ENCODE measurements at places on chromosomes 6 and 20. TPM values are rescaled to one million over a fixed set of nuclear protein-coding genes. Genes with fewer than 3 reads are reported as not detected.

C6orf163 gene
- 17.1 TPM for total RNA-seq

BEND6 gene
- 12.8 TPM for total RNA-seq

VNN1 gene
- total RNA-seq, result 0.63 TPM

ZNF217 gene
- total RNA-seq, result 30.2 TPM

WFDC5 gene
- total RNA-seq, result 0.26 TPM

SSTR4 gene
- total RNA-seq, result not detected

CST7 gene
- total RNA-seq, result not detected

LRRN4 gene
- total RNA-seq, result 0.58 TPM

PRRC2A gene
- total RNA-seq, result 53.7 TPM

GPX5 gene
- not detected for total RNA-seq

ARMH2 gene
- not detected for total RNA-seq

- no peak for DNase-seq
Observed at GRCh38 chr6:35024551-35025054, 116.5 kb downstream of the TCP11 start.

- DNase-seq, result no peak
Observed at GRCh38 chr6:101352316-101352715, 41.2 kb upstream of the GRIK2 start.

- DNase-seq, result no peak
Observed at GRCh38 chr20:11807054-11808048, 110.3 kb upstream of the BTBD3 start.

DNA sequence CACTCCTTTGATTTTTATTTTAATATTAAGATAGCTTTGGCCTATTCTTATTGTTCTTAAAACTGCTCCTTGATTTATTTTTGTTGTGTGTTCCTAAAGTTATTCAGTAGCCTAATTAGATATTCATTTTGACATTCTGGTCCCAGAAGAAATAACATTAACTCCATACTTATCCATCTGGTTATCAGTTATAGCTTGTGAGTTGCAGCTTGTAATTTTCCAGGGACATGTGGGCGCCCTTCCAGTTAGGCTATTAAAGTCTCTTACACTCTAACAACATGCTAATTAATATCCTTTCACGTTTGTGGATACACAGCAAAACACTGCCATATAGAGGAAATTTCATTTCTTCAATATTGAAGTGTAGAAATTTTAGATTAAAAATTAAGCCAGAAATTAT is 987.5 kb downstream of the HACE1 start:
- no peak for DNase-seq

DNA sequence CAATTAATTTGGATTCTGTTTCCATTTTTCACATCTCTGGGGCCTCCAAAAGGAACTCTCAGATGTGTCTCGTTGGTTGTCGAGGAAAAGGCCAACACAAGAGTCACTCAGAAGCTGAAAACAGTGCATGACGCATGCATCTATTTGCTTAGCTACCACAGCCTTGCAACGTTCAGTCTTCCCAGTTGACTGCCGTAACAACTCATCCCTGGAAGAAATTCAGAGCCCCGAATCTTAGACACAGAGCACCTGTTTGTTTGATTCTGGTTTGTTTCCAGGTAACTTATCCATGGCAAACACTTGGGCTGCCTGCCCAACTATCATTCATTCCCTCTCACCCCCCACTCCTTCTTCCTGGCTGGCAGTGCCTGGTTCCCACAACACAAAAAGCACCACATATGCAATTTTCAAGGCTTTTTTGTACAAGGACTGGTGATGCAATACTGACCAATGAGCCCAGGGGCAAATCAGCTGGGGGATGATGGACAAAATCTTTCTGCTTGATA is 60.5 kb downstream of the ZMYND8 start:
- no peak for DNase-seq

DNA sequence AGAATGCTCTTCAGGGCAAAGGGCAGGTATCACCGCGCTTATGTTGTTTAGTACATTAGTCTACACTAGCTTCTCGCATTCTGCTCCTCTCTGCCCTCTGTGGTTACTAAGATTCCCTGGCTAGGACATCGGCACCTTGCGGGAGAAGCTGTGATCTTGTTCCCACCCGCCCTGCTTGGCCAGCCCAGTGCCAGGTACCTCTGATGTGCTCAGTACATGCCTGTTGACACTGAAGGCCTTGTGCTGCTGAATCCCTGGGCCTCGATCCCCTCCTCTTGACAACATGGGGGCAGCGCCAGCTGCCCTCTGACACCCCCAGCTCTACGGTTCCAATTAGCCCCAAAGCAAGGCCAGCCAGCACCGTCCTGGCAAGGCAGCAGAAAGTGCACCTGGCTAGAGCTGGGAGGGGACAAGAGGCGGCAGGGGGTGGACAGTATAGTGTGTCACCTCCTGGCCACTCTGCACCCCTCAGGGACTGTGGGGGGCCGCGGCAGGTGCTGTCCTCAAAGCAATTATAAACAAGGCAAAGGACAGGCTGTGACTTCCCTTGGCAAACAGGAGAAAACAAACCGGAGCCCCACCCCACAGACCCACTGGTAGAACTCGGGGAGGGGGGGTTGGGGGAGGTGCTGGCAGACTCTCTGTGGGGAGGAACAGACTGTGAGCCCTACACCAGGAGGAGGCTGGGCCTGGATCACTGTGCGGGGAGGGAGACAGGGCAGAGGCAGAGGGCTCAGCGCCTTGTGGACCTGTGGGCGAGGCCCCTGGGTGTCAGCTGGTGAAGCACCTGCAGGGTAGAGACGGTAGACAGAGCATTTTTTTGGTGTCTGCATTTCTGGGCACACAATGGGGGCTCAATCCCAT is 7.1 kb downstream of the TFEB start:
- no peak for DNase-seq

DNA sequence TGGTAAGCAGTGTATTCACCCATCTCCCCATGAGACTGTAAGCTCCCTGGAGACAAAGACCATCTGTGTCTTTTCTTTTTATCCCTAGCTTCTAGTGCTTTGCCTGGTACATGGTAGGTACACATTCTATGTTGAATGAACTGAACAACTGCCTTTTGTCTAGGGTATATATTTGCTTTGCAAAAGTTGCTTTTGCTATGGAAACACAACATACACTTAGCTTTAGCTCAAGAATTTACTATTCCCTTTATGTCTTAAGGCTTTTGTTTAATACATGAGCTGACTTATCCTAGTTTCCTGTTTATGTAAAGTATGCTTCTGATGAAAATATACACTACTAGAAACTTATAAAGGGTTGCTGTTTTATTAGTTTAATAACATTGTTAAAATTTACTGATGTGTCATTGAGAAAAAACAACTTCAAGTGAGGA is 198.2 kb downstream of the PRL start:
- DNase-seq, result no peak

GRCh38 chr20:46157625-46158024 is 39.5 kb downstream of the CD40 start:
- DNase-seq, result no peak

DNA sequence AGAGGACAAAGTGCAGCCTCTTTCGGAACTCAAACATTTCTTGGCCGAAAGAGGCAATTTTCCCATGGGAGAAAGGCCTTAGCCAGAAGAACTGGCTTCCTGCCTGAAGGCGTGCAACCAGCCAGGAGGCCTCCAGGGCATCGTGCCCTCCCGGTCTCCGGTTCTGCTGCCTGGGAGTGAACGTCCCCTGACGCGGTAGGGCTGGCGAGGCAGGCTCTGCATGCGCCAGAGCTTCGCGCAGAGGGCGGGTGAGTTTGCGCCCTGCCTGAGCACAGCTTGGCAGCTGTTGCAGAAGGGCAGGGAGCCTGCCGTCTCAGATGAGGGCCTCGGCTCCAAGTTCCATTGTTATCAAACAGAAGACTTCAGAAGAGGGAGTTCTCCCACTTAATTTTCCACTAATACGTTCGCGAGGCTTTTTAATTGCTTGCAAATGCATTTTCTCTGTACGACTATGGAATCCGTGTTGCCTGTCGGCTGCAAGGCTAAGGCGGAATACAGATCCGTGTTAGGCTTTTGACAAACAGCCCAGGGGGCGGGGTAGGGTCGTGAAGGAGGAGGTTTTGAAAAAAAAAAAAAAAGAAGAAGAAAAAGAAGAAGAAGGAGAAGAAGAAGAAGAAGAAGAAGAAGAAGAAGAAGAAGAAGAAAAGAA is 5.5 kb upstream of the TFAP2D start:
- no peak for DNase-seq

- DNase-seq, result no peak
Observed at GRCh38 chr6:75633045-75633444, 31.4 kb downstream of the SENP6 start.

DNA sequence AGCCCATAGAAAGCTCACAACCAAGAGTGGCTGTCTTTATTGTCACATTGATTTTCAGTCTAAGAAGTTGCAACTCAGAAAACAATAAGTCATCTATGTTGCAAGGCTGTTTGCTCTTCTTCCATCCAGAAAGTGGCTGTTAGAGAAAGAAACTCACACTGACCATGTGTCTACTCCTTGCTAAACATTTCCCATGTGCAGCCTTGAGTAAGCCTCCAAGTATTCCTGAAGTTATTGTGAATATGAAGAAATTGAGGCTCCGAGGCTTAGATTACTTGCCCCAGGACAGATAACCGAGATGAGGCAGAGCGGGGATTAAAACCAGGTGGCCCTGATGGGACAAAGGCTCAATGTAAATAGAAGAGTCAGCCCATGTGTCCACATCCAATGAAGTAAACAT is 105.0 kb downstream of the SPTLC3 start:
- DNase-seq, result no peak

GRCh38 chr20:22920898-22921297 is 114.2 kb upstream of the SSTR4 start:
- no peak for DNase-seq

DNA sequence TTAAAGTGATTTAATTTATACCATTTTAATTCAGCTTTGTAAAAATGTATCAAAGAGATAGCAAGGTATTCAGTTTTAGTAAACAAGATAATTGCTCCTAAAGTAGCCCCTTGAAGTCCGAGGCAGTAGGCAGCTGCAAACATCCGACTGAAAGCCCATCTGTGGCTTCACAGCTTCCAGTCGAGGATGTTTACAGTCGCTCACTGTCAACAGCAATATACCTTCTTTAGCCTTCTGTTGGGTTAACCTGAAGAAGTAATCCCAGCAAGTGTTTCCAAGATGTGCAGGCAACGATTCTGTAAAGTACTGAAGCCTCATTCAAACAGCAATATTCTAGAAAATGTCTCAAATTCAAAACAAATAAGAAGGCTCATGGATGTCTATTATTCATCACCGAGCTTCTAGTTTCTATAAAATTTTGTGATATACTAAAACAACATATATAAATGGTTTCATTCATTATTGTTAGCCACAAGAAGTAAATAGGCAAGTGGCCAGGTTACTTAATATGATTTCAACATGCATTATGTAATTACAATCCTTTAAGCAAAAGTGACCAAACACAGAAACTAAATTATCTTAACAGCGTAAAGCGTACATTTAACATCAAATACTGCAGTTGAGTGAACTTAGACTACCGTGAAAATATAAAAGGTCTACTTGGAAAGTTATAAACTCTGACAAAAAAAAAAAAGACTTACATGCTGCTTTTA is 115.0 kb downstream of the OGFRL1 start:
- no peak for DNase-seq

DNA sequence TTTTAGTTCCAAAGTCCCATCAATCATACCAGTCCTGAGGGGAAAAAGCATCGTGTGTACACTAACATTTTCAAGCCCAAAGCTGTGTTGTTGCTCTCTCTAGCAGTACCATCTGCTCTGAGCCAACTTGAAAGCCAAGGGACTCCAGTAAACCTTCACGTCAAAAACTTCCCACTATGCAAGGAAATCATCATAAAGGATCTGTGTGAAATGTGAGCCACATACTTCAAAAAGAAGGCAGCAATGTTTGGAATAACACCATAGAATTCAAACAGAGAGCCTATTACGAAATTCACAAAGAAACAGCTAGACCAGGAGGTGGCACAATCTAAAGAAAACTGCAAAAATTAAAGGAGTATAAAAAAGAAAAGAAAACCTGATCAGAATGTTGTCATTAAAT is 399.8 kb upstream of the EPHA7 start:
- no peak for DNase-seq

- DNase-seq, result no peak
Observed at GRCh38 chr20:63873477-63873971, 8.5 kb downstream of the TPD52L2 start.

DNA sequence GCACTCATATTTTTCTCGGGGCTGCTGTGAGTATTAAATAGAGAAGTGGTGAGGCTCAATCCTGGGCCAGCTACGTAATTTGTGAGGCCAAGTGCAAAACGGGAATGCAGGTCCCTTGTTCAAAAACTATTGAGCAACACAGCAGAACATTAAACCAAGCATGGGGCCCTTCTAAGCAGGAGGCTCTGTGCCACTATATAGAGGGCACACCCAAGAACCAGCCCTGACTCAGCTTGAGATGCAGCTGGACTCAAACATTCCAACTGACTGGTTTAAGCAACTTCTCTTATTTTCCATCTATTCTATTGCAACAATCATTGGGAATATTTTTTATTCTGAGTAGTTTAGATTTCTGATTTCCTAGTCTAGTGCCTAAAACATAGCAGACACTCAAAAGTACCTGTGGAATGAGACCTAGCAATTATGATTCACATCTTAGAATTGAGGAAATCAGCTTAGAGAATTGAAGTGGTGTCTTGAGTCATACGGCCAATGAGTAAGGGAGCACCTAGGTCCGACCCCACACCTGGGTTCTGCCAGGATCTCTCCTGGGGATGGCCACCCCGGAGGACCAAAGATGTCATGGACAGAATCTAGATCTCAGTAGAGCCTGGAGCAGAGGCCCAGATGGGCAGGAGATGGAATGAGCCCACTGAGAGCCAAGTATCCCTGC is 1.3 kb downstream of the SIRPB2 start:
- DNase-seq, result no peak

DNA sequence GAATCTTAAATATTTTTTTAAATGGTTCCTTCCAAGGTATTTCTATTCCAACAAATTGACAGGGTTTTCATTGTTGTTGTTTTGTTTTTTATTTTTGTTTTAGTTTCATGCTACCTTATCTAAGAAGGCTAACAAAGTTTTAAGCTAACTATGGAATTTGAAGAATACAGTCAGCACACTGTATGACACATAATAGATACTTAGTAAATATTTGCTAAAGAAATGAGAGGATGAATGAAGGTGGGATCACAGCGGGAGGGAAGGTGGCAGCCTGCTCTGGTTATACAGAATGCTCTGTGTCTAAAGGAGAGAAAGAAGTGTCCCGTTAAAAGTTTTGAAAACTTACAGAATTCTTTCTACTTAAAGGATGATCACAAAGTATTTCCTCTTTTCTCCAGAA is 43.7 kb upstream of the DST start:
- DNase-seq, result no peak

DNA sequence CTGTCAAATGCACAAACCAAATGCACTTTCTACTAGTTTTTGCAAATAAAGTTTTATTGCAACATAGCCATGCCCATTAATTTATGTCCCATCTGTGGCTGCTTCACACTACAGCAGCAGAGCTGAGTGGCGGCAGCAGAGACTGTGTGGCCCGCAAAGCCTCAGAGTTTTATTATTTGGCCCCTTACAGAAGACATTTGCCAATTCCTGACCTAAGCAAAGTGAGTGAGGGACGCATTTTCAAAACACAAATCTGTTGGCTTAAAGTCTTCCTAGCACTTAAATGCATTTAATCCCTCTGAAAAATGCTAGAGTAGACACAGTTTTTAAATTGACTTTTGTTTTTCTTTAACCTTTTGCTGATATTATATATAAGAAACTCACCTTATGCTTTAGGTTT is 126.4 kb downstream of the PHACTR3 start:
- DNase-seq, result no peak

Data from urinary bladder (tissue), 4 donors.